Amniotic epithelial cell (primary cell): ENCODE measurements at places on chromosomes 2 and 18.

GRCh38 chr2:102442967-102443828 lies 20.2 kb downstream of the IL18RAP start:
- DNase-seq: peak; percentile 50

GRCh38 chr18:8386669-8387380 lies 222.4 kb upstream of the RAB12 start:
- DNase-seq: no peak

- DNase-seq: no peak
These were observed 20.2 kb downstream of the FAM124B start for GRCh38 chr2:224381521-224382279.

DNA sequence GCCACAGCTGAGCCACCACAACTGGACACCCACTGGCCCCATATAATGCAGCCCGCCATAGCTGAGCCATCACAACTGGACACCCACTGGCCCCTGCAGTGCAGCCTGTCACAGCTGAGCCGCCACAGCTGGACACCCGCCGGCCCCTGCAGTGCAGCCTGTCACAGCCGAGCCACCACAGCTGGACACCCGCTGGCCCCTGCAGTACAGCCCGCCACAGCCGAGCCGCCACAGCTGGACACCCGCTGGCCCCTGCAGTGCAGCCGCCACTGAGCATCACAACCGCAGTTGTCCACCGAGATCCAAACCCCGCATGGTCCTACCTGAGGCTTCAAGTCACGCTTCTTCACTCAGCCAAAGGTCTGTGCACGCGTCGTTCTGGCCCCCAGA lies 134.2 kb downstream of the PXDN start:
- DNase-seq: no peak

- peak; percentile 7 for DNase-seq
These were observed 66.8 kb downstream of the TET3 start for GRCh38 chr2:74051504-74051903.
